ENCODE measurements at places on chromosomes 2 and 18.

- DNase-seq, result no peak
Measured at GRCh38 chr2:141468761-141469160, 662.1 kb downstream of the LRP1B start.

DNA sequence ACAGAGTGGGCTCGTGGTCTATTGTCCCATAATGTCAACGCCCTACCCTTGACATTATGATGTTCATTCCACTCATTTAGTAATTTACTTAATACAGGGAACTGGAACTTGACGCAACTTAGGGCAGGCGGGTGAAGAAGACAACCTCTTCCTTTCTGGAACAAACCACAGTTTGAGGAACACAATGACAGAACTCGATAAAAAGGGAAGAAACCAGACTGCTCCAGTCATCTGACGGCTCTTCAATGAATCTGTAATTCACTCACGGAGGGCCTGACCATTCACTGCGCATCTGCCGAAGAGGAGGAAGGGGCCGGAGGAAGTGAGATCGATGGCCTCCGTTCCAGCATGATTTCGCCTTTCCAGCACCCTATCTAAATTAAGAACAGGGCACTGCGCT is 83.2 kb downstream of the BCL2 start:
- DNase-seq, result no peak

DNA sequence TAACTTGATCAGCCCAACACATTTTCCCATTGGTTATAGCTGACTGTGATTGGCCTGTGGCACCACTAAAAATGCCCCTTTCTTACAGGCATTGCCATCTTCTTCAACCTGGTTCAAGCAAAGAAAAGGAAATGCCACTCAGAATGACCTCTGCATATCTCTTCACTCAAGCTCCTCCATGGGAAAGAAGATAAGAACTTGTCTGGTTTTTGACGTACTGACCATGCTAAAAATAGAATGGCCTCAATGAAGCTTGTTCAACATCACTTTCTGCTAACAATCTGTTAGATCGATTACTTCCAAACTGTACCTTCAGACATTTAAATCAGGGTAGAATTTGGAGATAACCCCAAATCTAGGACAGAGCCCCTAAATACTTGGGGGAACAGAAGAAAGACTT is 109.5 kb downstream of the CABYR start:
- no peak for DNase-seq

DNA sequence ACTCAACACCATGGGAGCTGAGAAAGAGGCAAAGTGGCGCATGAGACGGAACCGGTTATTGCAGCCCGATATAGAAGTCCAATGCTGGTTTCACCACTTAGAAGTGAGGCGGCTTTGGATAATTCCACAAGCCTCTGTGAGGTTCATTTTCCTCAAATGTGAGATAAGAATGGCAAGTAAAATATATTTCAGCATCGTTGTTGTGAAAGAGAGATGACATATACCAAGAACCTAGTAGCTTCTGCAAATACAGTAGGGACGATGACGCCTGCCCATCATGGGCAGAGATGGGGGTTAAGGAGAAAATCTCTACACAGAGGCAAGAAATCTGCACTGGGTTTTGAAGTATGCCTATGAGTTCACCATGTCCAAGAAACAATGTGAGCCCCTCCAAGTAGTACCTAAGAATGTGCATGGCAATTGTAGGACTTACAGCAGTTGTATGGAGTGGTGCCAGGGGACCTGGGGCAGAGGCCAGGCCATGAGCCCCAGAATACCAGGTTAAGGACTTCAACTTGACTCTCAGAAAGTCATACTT is 352.0 kb downstream of the RNF144A start:
- no peak for DNase-seq

DNA sequence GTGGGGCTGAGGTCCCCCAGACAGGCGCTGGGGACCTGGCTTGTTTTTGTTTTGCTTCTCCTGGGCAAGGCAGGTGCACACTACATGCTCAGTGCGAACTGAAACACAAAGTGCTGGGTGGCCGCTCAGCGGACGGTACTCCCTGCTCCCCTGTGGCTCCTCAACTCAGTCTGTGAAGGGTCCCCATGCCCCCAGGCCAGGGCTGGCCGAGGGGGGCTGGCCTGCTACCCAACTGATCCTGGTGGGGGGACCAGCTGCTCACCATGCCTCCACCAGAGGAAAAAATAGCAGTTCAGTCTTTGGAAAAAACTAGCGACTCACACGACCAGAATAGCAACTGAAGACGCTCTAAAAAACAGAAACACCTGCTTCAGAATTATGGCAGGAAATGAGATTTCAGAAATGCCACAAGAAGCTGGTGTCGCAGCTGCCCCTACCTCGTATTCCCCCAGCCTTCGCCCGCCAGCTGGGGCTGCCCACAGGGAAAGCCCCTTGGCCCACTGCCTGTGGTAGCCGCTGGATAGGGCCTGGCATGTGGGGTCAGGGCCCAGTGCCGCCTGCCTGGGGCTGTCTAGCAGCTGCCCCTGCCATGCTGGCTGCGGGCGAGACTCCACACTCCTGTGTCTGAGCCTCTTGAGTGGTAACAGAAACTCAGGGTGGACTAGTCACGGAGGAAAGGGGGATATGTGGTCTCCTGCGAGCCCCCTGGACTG is 43.7 kb downstream of the MEX3C start:
- peak; percentile 77 for DNase-seq

DNA sequence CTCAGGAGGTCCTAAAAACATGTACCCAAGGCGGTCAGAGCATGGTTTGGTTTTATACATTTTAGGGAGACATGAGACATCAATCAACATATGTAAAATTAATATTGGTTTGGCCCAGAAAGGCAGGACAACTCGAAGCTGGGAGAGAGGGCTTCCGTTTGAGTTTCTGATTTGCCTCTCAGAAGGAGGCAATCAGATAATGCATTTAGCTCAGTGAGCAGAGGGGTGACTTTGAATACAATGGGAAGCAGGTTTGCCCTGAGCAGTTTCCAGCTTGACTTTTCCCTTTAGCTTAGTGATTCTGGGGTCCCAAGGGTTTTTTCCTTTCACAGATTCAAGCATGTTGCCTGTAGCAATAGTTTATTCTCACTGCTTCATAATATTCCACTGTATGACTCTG is 12.6 kb downstream of the SPOPL start:
- DNase-seq, result no peak

GRCh38 chr2:42725657-42726056 is 38.3 kb downstream of the OXER1 start:
- no peak for DNase-seq

DNA sequence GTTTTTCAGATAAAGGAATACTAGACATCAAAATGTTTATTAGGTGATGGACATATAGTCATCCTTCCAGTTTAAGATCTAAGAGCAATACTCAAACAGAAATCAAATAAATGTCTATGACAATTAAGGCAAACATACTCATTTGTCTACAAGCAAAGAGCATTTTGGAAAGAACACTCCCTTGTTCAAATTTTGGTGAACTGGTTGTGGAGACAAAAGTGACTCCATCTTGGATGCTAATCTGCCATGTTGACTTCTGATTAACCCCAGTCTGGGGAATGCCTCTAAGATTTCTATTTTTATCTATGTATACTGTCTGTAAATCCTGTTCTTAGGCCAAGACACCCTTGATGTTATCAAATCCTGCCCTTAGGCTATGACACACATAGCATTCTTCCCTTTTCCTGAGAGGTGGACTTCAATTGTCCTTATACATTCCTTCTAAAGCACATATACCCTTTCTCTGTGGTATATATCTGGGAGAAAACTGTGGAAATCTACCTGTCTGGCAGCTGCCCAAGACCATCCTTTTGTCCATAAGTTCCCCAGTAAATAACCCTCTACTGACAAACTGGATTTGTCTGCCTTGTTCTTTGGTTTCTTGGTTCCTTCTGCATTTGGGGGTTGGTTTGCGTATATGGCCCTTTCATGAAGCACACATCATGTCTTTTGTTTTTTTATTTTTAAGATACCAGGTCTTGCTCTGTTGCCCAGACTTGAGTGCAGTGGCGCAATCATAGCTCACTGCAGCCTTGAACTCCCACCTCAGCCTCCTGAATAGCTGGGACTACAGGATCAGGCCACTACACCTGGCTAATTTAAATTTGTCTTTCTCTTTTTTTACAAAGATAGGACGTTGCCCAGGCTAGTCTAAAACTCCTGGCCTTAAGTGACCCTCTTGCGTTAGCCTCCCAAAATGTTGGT is 12.5 kb upstream of the PLEKHM3 start:
- DNase-seq, result no peak

DNA sequence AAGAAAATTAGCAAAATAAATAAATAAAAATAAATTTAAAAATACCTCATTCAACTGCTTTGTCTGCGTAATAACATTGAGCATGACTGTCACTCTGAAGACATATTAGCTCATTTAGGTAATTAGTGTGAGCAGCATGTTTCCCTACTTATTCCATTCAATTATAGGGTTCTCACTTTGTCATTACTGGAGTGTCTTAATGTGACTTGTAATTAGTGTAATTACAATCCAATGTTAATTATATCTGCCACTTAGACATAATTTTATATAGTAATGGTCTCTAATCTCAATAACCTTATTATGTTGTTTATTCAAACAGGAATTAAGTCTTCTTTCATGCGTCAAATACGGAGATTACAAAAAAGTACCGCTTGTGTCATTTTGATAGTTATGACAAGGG is 893.9 kb upstream of the ACVR2A start:
- DNase-seq, result no peak

DNA sequence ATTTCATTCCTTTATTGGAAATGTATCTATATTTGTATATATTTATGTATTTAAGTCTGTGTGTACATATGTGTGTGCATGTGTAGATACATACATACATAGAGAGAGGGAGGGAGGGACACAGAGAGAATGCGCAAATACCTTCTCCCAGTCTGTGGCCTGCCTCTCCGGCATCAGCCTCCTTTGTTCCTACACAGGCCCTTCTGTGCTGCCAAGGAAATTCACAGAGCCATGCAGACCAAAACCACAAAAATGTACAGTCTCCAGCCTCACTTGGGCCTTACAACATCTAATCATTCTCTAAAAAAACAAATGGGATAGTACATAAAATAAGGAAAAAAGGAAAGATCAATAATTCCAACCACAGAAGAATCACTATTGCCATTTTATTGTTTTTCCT is 8.8 kb upstream of the CRACDL start:
- no peak for DNase-seq

- DNase-seq, result no peak
Measured at GRCh38 chr18:44709307-44710126, 28.8 kb downstream of the SETBP1 start.

DNA sequence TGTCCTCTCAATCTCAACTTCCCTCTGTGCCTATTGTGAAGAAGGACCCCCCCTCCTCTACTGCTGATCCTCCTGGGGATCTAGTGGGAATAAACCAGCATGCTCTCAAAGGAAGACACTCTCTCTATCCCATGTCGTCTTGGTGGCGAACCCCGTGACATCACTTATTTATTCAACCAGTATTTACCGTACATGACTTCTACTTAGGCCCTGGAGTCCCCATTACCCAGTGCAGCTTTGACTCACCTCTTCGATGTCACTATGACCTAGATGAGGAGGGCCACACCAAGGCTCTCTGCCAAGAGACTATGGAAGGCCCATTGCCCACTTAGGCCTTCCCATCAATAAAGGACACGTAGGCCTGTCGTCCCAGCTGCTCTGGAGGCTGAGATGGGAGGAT is 16.7 kb downstream of the ASPRV1 start:
- no peak for DNase-seq

All from T-helper 2 cell (primary cell).